ENCODE measurements at places on chromosomes 3 and 15.

DNA sequence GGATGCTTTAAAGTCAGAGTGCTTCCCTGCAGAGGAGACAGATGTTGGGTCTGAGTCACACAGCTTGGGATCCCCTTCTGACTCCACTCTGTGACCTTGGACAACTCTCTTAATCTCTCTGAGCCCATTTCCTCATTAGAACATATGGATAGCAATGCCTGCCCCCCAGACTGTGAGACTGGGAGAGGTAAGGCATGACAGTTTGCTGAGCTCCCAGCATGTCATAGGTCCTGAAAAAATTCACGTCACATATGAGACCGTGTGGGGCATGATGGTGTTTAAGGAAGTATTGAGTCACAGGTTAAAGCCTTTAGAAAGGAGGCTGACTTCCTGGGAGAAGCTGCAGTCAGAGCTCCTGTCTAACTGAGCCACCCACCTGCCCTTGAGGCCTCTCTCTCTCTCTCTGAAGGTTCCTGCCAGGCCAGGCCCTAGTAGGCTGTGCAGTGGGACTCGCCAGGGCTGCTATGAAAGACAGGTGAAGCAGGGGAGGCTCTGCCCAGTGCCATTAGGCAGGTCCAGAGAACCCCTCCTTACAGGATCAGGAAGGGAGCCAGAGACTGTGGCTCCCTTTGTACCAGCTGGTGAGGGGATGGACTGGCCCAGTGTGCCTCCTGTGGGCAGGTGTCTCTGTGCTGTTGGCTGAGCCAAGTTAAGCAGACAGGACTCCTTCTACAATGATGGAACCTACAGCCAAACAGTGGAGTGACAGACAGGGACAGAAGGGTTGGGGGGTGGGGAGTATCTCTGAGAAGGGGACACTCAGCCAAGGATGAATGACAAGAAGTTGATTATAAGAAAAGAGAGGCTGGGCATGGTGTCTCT, 19.5 kb upstream of the DOCK3 start:
- peak; percentile 48 for DNase-seq

GRCh38 chr15:90665288-90666134, 51.6 kb upstream of the BLM start:
- DNase-seq: peak; percentile 51

GRCh38 chr15:67365994-67366393, 111.4 kb downstream of the IQCH start:
- no peak for DNase-seq

DNA sequence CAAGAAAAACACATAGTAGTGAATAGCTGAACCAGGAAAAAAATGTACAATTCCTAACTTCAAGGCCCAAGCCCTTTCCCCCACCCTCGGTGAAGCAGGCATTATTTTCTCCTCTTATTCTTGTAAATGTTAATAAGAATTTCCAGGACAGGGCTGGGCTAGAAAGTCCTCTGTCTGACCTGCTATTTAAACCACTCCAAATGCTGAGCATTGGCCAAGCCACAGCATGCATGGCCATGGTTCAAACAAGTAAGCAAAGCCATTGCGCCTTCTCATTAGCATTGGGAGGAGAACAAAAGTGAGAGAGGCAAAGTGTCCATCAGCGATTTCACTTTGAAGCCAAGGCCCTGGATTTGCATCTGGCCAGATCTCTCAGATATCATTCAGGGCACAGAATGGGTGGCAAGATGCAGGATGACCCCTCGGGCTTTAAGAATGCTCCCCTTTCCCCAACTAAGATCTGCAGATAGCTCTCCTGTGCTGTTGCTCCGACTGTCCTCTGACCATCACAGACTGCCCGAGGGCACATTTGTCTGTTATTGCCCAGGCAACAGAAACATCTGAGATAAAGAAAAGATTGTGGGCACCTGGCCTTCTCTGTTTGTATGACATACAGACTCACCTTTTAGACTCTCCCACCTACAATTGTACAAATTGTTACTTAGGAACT, 46.3 kb downstream of the CEMIP start:
- no peak for DNase-seq

- DNase-seq: no peak
Measured at GRCh38 chr3:58206406-58207011, 4.3 kb downstream of the DNASE1L3 start.

GRCh38 chr3:20403986-20404740, 218.2 kb upstream of the SGO1 start:
- no peak for DNase-seq

All from H54 (cell line).